ENCODE measurements at places on chromosomes 7 and 10. TPM values are rescaled to one million over a fixed set of nuclear protein-coding genes. Genes with fewer than 3 reads are reported as not detected.

The ADAM22 gene
- 0.18 TPM for total RNA-seq

The CPA2 gene
- not detected for total RNA-seq

The MKRN1 gene
- 83.0 TPM for total RNA-seq

The MUC3A gene
- not detected for total RNA-seq

The DOCK1 gene
- total RNA-seq: 79.2 TPM

The ANKRD30A gene
- not detected for total RNA-seq

The MDH2 gene
- total RNA-seq: 55.4 TPM

- no peaks in the 10 kb centered on the region for H3K4me1 ChIP-seq
- DNase-seq: no peak
- no peak overlapping the region for H3K27ac ChIP-seq
- no peaks in the 10 kb centered on the region for H3K27me3 ChIP-seq
- no peak overlapping the region for H3K4me3 ChIP-seq
Observed at GRCh38 chr10:20892796-20893195, 4.3 kb downstream of the NEBL start.

DNA sequence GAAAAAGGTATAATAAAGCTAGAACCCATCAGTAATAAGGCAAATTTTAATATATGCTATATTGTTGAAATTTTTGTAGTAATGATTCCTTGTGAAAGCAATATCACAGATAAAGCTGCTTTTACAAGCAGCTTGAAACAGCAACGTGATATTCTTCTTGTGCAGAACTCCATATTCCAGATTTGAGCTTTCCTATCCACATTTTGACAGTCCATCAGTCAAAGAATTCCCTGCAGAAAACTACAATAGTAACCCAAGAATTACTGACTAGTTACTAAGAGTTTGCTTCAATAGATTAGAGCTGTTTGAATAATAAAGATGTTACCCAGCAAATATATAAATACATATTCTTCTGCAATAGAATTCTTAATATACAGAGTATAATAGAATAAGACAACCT lies 291.2 kb downstream of the KCND2 start:
- no peak overlapping the region for H3K4me3 ChIP-seq
- no peaks in the 10 kb centered on the region for H3K4me1 ChIP-seq
- no peaks in the 10 kb centered on the region for H3K27me3 ChIP-seq
- no peaks in the 10 kb centered on the region for H3K36me3 ChIP-seq
- H3K27ac ChIP-seq: no peak overlapping the region

GRCh38 chr10:11581213-11581612 lies 30.2 kb downstream of the USP6NL start:
- H3K27me3 ChIP-seq: no peaks in the 10 kb centered on the region
- no peaks in the 10 kb centered on the region for H3K4me1 ChIP-seq
- no peaks in the 10 kb centered on the region for H3K36me3 ChIP-seq

- no peak overlapping the region for H3K27ac ChIP-seq
- DNase-seq: no peak
- H3K4me1 ChIP-seq: peaks cover 3% of the 10 kb centered on the region
Observed at GRCh38 chr7:82393076-82393839, 50.3 kb downstream of the CACNA2D1 start.

DNA sequence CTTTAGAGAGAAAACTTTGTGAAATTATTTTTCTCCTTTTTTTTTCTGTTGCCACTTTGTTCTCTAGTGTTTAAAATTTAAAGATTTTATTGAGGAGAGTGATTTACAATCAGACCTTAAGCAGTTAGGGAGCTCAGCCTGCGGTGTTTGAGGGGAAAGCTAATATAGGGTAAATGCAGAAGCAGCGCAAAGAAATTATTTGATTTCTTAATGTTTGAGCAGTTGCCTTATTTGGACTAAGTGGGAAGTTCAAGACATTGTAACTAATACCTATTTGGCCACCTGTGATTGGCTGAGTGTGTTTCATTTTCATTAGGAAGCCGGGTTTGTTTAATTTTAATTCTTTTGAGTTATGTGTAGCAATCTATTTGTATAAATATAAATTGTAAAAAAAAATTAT lies 25.3 kb downstream of the WAC start:
- no peaks in the 10 kb centered on the region for H3K27me3 ChIP-seq
- no peak overlapping the region for H3K27ac ChIP-seq
- peaks cover 4% of the 10 kb centered on the region for H3K4me1 ChIP-seq
- no peak overlapping the region for H3K4me3 ChIP-seq

GRCh38 chr7:158141806-158142518 lies 445.7 kb downstream of the PTPRN2 start:
- H3K36me3 ChIP-seq: no peaks in the 10 kb centered on the region
- no peak for DNase-seq
- H3K4me1 ChIP-seq: no peaks in the 10 kb centered on the region
- H3K27me3 ChIP-seq: no peaks in the 10 kb centered on the region
- no peak overlapping the region for H3K4me3 ChIP-seq
- H3K27ac ChIP-seq: no peak overlapping the region

- H3K27me3 ChIP-seq: no peaks in the 10 kb centered on the region
- no peak overlapping the region for H3K27ac ChIP-seq
- H3K4me3 ChIP-seq: no peak overlapping the region
- DNase-seq: no peak
- H3K4me1 ChIP-seq: no peaks in the 10 kb centered on the region
Observed at GRCh38 chr7:133718131-133718530, 409.0 kb upstream of the LRGUK start.

GRCh38 chr7:69457595-69458504 lies 140.4 kb upstream of the AUTS2 start:
- DNase-seq: no peak
- no peak overlapping the region for H3K27ac ChIP-seq
- H3K36me3 ChIP-seq: no peaks in the 10 kb centered on the region
- no peaks in the 10 kb centered on the region for H3K27me3 ChIP-seq

- no peaks in the 10 kb centered on the region for H3K27me3 ChIP-seq
- H3K4me3 ChIP-seq: no peak overlapping the region
- no peaks in the 10 kb centered on the region for H3K36me3 ChIP-seq
- DNase-seq: no peak
- H3K27ac ChIP-seq: no peak overlapping the region
- H3K4me1 ChIP-seq: no peaks in the 10 kb centered on the region
Observed at GRCh38 chr10:121169406-121169805, 318.2 kb downstream of the WDR11 start.
